ENCODE measurements at places on chromosomes 3 and 15. TPM values are rescaled to one million over a fixed set of nuclear protein-coding genes. Genes with fewer than 3 reads are reported as not detected.

- DNase-seq, result peak; percentile 90
- peaks cover 11% of the 10 kb centered on the region for H3K27me3 ChIP-seq
- H3K27ac ChIP-seq, result peak overlapping the region; percentile 96
- peak overlapping the region; percentile 8 for H3K4me3 ChIP-seq
Observed at GRCh38 chr3:134364061-134364935, 9.9 kb downstream of the AMOTL2 start.

- H3K4me3 ChIP-seq, result no peak overlapping the region
- DNase-seq, result no peak
- no peaks in the 10 kb centered on the region for H3K36me3 ChIP-seq
- H3K27ac ChIP-seq, result no peak overlapping the region
- no peaks in the 10 kb centered on the region for H3K27me3 ChIP-seq
- H3K4me1 ChIP-seq, result no peaks in the 10 kb centered on the region
Observed at GRCh38 chr3:20405231-20405630, 219.2 kb upstream of the SGO1 start.

DNA sequence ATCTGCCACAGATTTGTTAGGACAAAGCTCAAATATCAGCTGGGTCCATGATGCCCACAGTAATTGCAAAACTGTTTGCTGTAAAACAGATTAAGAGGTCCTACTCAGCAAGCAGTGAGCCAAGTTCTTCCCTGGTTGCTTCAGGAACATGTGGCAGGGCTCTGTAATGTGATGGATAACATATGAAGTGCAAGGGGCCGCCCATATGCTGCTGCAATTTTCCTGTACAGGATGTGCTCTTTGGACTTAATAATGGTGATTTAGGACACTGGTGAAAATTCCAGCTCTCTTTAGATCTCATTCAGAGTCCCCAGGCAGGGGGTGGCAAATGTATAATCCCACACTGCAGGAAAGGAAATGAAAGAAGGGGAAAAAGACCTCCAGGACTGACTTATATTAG lies 289.4 kb downstream of the LSAMP start:
- no peaks in the 10 kb centered on the region for H3K27me3 ChIP-seq
- DNase-seq, result no peak
- H3K27ac ChIP-seq, result no peak overlapping the region
- H3K4me1 ChIP-seq, result no peaks in the 10 kb centered on the region

DNA sequence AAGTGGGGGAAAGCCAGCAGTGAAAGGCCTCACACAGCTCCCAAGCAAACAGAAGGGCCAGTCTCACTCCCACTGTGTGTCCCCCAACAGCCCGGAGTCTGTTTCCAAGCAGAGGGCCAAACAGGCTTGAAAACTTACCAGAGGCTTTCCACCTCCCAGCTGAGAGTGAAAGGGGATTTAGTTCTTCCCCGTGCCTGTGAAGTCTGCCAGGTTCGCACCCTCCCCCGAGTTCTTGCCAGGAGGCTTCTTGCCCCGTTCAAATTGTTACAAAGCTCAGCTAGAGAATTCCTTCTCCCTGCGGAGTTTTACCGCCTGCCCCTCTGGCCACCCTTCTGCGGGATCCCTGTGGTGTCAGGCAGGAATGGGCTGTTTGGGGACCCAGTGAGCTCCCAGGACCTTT lies 68.0 kb upstream of the WNT7A start:
- no peaks in the 10 kb centered on the region for H3K27me3 ChIP-seq
- no peak overlapping the region for H3K27ac ChIP-seq
- DNase-seq, result no peak
- H3K4me3 ChIP-seq, result no peak overlapping the region
- H3K4me1 ChIP-seq, result no peaks in the 10 kb centered on the region

- no peak overlapping the region for H3K27ac ChIP-seq
- no peaks in the 10 kb centered on the region for H3K27me3 ChIP-seq
- no peaks in the 10 kb centered on the region for H3K36me3 ChIP-seq
- H3K4me1 ChIP-seq, result no peaks in the 10 kb centered on the region
Observed at GRCh38 chr15:39748276-39748675, 34.4 kb downstream of the FSIP1 start.

GRCh38 chr3:161879470-161879869 lies 382.9 kb downstream of the OTOL1 start:
- no peak overlapping the region for H3K4me3 ChIP-seq
- no peak overlapping the region for H3K27ac ChIP-seq
- no peak for DNase-seq
- no peaks in the 10 kb centered on the region for H3K4me1 ChIP-seq
- no peaks in the 10 kb centered on the region for H3K36me3 ChIP-seq

DNA sequence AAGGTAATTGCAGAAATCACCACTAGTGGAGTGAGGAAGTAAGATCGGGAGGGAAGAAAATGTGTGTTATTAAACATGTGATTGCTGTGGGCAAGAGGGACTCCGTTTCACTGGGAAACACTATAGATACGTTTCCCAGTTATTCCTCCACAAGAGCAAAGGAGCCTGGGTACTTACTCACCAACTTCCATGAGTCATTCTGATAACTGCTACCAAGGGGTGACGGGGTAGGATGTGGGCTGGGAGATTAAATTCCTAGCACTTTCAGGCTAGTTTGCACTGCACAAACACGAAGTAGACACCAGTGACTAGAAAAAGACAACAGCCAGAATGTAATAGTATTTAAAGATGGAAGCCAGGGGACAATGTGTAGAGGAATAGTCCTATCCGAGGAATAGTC lies 812.9 kb upstream of the CFAP20DC start:
- H3K27me3 ChIP-seq, result no peaks in the 10 kb centered on the region
- DNase-seq, result no peak
- no peak overlapping the region for H3K27ac ChIP-seq
- H3K4me3 ChIP-seq, result no peak overlapping the region

DNA sequence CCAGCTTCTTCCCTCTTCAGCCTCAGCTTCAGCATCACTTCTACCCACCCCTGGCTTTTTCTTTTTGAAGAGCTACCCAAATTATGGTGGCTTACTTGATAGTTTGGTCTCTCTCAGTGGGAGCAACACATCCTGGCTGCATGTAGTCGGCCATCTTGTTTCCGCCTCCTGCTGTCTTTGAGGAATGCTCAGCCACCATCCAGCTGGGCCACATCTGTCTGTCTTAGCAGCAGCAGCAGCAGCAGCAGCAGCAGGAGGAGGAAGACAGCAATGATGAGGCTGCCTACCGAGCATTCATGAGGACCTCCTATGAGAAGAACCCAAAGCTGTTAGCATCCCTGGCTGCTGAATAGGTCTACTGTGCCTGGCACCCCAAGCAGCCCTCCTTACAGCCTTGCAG lies 19.7 kb downstream of the IL16 start:
- no peak overlapping the region for H3K4me3 ChIP-seq
- H3K27ac ChIP-seq, result no peak overlapping the region
- no peaks in the 10 kb centered on the region for H3K36me3 ChIP-seq

- peaks cover 28% of the 10 kb centered on the region for H3K4me1 ChIP-seq
- no peak for DNase-seq
- no peak overlapping the region for H3K27ac ChIP-seq
- no peaks in the 10 kb centered on the region for H3K36me3 ChIP-seq
- H3K4me3 ChIP-seq, result no peak overlapping the region
Observed at GRCh38 chr3:72175296-72175858, 390.4 kb upstream of the PROK2 start.

DNA sequence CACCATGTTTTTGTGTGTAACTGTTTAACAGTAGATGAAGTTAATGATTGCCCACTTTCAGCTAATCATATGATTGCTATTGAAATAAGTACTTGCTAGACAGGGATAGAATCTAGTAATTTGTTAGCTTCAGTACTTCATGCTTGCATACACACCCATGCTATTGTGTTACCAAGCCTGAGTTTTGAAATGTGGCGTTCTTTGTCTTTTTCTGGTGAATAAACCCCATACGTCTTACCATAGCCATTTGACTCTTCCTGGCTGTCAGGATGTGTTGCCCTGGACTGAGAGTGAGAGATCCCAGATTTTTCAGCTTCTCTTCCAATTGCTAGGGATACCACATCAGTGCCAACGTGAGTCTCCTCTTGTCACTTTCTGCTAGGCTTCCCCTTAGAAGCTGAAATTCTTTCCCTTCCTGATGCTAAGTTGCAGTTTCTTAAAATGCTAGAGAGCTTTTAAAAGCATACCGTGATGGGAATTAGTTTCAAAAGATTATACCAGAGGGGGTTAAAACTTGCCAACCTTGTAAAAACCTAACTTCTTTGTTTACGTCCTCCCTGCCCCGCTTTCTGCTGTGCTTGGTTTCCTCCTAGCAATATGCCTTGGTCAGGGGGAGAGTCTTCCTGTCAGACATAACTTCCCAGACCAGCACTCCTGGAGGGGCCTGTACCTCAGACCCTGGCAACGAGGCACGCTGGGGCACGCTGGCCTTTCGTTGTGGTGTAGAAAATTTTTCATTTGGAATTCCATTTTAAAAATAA lies 62.9 kb upstream of the ULK4 start:
- H3K27ac ChIP-seq, result peak overlapping the region; percentile 73
- peaks cover 76% of the 10 kb centered on the region for H3K4me1 ChIP-seq
- H3K27me3 ChIP-seq, result no peaks in the 10 kb centered on the region
- peak overlapping the region; percentile 0 for H3K4me3 ChIP-seq
- DNase-seq, result no peak

GRCh38 chr3:64238971-64239667 lies 13.9 kb upstream of the PRICKLE2 start:
- no peaks in the 10 kb centered on the region for H3K27me3 ChIP-seq
- H3K36me3 ChIP-seq, result no peaks in the 10 kb centered on the region
- no peak for DNase-seq

GRCh38 chr3:53970661-53971060 lies 79.0 kb upstream of the SELENOK start:
- H3K36me3 ChIP-seq, result no peaks in the 10 kb centered on the region
- no peak overlapping the region for H3K4me3 ChIP-seq
- H3K27me3 ChIP-seq, result no peaks in the 10 kb centered on the region

GRCh38 chr15:68203956-68204355 lies 1.2 kb downstream of the CALML4 start:
- H3K4me1 ChIP-seq, result peaks cover 9% of the 10 kb centered on the region
- H3K36me3 ChIP-seq, result no peaks in the 10 kb centered on the region
- H3K27me3 ChIP-seq, result no peaks in the 10 kb centered on the region
- no peak for DNase-seq
- H3K4me3 ChIP-seq, result peak overlapping the region; percentile 56
- no peak overlapping the region for H3K27ac ChIP-seq

- H3K4me3 ChIP-seq, result no peak overlapping the region
- H3K36me3 ChIP-seq, result no peaks in the 10 kb centered on the region
- no peak overlapping the region for H3K27ac ChIP-seq
- DNase-seq, result no peak
Observed at GRCh38 chr3:156382458-156383346, 172.2 kb downstream of the SSR3 start.

MB21D2 gene
- total RNA-seq, result 1.8 TPM

NPAP1 gene
- 0.09 TPM for total RNA-seq
